Suppressor macrophage (primary cell): ENCODE measurements at places on chromosomes 5 and 9.
A peak's percentile ranks its signal among the peaks of the same experiment; 100 is the strongest.

DNA sequence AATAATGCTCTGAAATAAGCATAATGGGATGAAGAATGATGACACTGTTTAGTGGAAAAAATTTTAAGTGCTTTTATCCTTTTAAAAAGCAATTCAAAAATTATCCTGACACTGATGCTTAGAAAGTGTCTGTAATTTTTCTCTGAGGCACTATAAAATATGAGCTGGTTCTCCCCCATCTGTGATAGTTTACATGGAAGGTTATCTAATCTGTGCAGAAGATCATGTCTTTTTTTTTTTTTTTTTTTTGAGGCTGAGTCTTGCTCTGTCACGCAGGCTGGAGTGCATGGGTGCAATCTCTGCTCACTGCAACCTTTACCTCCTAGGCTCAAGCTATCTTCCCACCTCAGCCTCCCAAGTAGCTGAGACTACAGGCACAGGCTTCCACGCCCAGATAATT lies 15.2 kb upstream of the TAF11L2 start:
- DNase-seq, result no peak

GRCh38 chr5:110726249-110727024 lies at the start of gene TMEM232:
Gene TMEM232 (minus strand): TSS chr5:110726671. CDS start chr5:110667352, 59,319 bp downstream.
- peak; percentile 89 for DNase-seq

GRCh38 chr9:5515261-5515650 lies 4.9 kb downstream of the PDCD1LG2 start:
- DNase-seq, result no peak

- DNase-seq, result no peak
These were observed 10.7 kb downstream of the ARHGAP26 start for GRCh38 chr5:142780871-142781270.

- no peak for DNase-seq
These were observed 27.2 kb upstream of the PLCXD3 start for GRCh38 chr5:41537581-41537980.
